ENCODE measurements at places on chromosomes 5 and 9.

DNA sequence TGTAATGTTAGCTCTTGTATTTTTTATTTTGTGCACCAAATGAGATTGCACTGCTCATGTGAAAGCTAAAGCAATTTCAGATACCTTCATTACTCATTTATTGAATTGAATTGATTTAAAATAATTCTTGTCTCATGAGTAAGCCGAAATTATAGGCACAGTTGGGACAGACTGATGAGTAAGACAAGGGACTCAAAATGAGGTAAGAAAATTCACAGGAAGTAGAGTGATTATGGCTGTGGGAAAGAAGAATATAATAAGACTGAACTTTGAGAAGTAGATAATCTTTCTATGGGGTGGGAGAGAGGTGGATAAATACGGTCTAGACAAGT, 51.1 kb downstream of the NUDT12 start:
- DNase-seq, result no peak

DNA sequence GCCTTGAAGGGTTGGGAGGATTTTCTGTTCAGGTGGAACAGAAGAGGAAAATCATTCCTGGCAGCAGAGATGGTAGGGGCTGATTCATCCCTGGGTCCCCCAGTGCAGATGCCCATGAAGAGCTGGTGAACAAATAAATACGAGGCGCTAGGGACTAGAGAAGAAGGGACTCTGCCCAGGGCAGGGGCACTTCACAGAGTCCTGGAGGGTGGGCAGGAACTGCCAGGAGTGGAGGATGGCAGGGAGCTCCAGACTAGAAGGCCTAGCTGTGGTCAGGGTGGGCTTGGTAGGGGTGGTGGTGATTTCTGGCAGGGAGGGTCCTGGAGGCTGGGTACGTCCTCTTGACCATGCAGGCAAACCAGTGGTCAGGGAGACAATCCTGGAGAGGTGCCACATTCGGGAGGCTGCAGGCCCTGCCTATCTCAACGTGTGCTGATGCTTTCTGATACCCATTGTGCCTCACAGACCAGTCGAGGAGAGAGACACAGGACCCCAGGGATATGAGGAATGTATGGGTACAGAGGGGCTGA, 69.9 kb downstream of the CRB2 start:
- DNase-seq, result no peak

DNA sequence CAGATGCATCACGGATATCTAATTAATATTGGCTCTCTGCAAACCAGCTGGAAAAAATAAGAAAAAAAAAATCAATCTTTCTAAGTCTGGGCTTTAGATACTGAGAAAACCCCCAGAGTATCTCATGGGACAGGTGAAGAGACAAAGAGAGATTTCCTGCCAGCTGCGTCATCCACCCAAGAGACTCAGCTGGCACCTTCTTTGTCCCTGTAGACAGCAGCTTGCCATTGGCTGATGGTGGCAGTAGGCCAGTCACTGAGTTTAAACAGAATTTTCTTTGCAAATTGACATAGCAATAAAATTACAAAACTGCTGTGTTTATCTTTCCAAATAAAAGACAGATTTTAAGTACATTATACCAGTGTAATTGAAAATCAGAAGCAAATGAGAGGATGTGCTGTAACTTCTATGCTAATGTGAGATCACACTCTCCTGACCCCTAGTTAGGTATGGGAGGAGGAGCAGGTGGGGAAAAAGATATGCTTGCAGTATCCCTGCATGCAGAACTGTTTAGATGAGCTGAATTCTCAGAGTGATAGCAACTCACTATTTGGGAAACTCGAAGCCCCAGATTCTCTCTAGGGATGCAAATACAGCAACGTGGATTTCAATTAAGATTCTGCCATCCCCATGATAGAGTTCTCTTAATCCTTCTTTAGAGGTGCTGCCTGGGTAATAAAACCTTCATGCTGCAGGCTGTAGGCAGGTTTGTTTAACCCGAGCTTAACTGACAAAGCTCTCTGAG, 72.2 kb downstream of the NMUR2 start:
- DNase-seq, result peak; percentile 55

- no peak for DNase-seq
Measured at GRCh38 chr5:160493806-160494338, 72.2 kb downstream of the PTTG1 start.

GRCh38 chr5:171957591-171958251, 48.7 kb downstream of the FBXW11 start:
- DNase-seq, result no peak

DNA sequence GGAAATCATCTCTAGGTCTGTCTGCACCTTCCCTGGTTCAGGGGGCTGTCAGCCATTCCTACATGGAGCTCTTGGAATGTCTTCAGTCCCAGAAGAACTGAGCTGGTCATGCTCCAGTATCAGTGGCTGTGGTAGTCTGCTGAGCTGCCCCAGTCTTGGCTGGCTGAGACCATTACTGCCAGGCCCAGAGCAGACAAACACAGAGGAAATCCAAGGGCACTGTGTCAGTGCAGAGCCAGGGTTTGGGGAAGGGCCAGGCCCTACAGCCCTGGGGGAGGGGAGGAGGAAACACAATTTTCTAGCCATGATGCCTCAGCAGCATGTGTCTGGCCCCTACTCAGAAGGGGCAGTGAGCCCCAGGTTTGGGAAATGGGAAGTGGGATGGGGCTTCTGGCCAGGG, 58.4 kb downstream of the ARHGEF37 start:
- no peak for DNase-seq

- no peak for DNase-seq
Measured at GRCh38 chr5:107680099-107680498, 9.4 kb upstream of the EFNA5 start.

GRCh38 chr9:80932947-80933780, 756.2 kb downstream of the TLE1 start:
- DNase-seq, result no peak

GRCh38 chr5:55226027-55226933, 835 bp downstream of the MCIDAS start:
- DNase-seq, result peak; percentile 75

DNA sequence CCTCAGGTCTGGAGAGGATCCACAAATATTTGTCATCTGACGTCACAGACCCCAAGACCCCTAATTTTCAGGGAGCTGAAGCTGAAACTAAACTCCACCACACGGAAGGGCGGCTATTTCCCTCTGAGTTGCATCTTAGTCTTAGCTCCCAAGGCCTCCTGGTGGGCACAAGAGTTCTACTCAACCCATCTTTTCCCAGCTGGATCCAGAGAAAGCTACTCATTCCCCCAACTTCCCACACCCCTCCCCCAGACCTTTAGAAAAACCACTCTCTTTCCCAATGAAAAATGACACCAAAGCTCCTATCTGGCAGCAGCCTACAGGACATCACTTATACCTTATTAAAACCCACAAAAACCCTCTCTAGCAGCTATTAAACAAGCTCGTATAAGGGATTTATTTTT, 67.1 kb upstream of the SLC1A1 start:
- peak; percentile 25 for DNase-seq

GRCh38 chr9:126623314-126623666, 9.6 kb downstream of the LMX1B start:
- no peak for DNase-seq

DNA sequence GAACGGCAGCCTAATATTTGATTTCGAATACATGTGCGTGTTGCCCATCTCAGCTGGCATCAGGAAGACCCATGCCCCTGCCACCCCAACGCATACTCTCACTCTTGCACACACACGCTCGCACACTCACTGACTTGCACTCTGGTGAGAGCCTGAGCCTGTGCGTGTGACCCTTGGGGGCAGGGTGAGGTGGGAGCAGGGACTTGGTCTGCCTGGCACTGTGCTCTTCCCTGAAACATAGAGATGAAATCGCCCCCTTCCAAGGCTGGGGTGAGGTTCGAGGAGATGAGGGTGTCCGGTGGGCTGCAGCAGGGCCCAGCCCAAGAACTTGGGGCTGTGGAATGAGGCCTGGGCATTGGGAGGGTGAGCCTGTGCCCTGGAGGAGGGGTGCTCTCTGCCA, 1.2 kb downstream of the LCN9 start:
- no peak for DNase-seq

GRCh38 chr5:127385936-127386335, 95.3 kb downstream of the MEGF10 start:
- no peak for DNase-seq

DNA sequence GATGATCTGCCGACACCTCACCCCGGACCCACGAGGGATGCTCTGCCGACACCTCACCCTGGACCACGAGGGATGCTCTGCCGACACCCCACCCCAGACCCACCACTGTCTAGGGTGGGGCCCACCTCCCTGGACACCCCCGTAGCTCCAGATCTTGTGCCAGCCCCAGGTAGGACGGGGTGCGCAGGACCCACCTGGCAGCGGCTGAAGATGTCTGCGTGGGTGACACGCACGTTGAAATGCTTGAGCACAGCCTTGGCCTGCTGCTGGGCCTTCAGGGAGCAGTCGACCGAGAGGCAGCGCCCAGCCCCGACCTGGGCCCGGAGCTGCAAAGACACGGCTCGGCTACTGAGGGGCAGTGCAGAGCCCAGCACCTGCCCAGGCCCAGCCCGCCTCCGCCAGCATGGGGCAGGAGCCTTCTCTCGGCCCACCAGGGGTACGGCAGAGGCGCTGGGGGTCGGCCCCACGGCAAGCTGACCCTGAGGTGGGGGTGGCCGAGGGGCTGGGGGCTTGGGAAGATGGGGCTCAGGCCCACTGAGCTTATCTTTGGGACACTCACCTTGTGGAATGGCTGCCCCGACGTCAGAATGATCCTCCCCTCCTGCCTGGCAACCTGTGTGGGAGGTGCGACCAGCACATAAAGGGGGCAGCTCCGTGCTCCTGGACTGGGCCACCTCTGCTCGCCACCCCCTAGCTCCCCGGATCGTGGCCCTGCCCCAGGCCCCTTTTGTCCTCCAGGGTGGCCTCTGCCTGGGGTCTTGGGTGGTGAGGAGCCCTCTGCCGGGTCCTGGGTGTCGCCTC, 21.7 kb upstream of the NRARP start:
- DNase-seq, result no peak
